NCI-H1417 (cell line): ENCODE measurements at places on chromosomes 1 and 21.

- no peak for DNase-seq
Observed at GRCh38 chr1:75083848-75084514, 50.2 kb upstream of the LHX8 start.

DNA sequence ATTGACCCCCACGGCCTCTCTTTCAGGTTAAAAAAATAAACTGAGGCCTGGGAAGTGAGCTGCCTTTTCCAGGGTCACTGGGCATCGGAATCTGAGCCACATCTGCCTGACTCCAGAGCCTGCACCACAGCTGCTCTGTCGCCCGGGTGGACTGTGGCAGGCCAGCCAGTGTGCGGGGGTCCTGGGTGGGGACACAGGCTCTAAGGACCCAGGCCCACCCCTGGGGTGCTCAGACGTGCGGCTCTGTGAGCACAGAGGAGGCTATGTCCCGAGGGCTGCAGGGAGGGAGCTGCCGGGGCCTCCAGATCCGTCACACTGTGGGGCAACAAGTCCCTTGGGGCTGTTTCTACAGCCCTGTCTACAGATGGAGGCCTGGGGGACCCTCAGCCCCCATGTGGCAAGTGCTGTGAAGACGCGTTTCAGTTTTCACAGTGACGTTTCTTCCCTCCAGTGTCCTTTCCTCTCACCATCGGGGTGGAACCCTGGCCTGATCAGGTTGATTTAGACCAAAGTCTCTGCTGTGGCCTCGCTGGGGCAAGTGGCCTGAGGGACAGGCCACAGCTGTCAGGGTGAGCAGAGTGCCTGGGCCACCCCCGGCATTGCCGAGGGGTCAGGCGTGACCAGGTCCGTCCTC, 39.2 kb upstream of the ACTRT2 start:
- DNase-seq = no peak

DNA sequence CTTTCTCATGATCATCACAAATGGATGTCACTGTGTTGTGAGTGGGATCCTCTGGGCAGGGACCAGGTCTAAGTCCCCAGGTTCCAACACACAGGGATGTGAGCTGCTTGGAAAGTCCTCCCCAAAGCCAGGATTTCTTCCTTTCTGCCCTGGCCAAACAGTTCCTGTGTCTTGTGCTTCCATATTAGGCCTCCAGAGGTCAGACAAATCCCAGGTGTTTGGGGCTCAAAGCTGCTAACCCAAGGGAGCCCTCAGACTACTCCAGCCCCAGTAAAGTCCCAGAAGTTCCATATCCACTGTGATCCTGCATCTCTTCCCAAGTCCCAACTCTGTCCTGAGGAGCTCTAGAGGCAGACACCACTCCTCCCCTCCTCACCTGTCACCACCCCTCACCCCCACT, 27.7 kb upstream of the MAGOH start:
- DNase-seq = peak; percentile 11

GRCh38 chr1:183310753-183311479, 107.3 kb downstream of the NMNAT2 start:
- DNase-seq = no peak

- DNase-seq = no peak
Observed at GRCh38 chr1:69697340-69697739, 129.6 kb downstream of the LRRC7 start.

- DNase-seq = no peak
Observed at GRCh38 chr1:14500041-14500440, 98.4 kb upstream of the KAZN start.

GRCh38 chr21:26967062-26967913, at the start of gene ADAMTS5:
Gene ADAMTS5 (minus strand): TSS chr21:26967088. CDS start chr21:26966391, 697 bp downstream.
- peak; percentile 68 for DNase-seq

- no peak for DNase-seq
Observed at GRCh38 chr1:159122005-159122621, 45.5 kb upstream of the AIM2 start.

GRCh38 chr1:229117664-229118300, 153.1 kb upstream of the RAB4A start:
- peak; percentile 49 for DNase-seq

- DNase-seq = no peak
Observed at GRCh38 chr1:222250376-222250775, 297.5 kb downstream of the HHIPL2 start.

DNA sequence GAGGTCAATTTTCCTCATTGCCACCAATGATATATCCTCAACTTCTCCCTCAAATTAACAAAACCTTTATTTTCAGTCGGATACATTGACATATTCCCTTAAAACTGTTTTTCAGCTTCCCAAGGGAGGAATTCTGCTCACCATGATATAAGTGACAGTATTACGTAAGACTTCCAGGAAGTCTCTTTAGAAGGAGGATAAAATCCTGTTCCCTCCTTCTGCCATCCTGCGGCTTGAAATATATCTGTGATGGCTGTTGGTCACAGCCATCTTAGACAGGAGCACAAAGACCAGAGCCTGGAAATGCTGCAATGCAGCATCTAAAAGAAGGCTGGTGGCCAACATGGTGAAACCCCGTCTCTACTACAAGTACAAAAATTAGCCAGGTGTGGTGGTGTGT, 270.4 kb downstream of the GPATCH2 start:
- no peak for DNase-seq

GRCh38 chr1:54490361-54491248, 57.4 kb upstream of the ACOT11 start:
- DNase-seq = no peak

GRCh38 chr1:90854397-90854924, 137.4 kb upstream of the BARHL2 start:
- no peak for DNase-seq

- DNase-seq = no peak
Observed at GRCh38 chr1:170027760-170028159, 46.7 kb downstream of the KIFAP3 start.

DNA sequence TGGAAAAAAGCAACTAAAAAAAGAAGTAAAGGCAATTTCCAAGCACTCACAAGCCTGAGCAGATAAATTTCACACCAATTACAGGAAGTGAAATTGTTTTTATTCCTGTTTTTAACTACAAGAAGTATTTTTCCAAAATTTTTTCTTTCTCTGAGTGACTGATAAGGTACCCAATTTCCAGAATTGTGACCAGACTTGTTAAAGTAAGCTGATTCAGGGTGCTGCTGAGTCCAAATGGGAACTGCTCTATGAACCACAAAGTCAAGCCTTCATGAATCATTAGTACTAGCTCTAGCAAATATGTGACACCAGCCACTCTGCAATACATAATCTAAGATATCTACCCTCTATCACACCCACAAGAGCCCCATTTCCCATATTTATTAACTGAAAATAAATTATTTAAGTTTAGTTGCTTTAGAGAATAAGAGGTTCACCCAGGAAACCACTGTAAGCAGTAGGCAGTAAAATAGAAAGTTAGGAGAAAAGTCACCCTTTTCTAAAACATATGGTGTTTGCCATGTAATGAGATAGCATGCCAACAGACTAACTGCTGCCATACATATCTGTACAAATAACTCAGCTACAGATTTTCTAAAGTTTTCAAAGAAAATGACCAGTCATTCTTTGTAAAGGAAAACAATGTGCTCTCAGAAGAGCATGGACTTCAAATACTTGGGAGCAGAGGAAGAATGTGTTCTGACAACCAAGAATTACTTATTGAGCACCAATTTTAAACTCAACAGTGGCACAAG, 43.1 kb upstream of the TNFSF18 start:
- no peak for DNase-seq

- DNase-seq = peak; percentile 17
Observed at GRCh38 chr1:170460414-170461155, 71.4 kb upstream of the GORAB start.

DNA sequence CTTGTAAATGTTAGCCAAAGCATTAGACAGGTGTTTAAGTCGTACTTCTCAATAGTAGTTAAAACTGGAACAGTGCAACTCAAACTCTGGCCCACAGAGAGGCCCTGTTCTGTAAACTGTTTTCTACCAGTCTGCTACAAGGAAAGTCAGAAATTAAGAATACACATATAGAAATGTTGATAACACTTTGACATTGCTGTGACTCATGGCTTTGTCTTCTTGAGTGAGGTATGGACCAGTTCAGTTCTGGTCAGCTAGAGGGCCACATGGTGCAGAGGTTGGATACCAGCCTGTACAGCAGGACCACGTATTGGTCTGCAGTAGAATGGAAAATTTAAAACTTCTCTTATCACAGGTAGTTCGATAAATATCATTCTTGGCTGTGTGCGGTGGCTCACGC, 22.3 kb downstream of the ZBTB8B start:
- no peak for DNase-seq

DNA sequence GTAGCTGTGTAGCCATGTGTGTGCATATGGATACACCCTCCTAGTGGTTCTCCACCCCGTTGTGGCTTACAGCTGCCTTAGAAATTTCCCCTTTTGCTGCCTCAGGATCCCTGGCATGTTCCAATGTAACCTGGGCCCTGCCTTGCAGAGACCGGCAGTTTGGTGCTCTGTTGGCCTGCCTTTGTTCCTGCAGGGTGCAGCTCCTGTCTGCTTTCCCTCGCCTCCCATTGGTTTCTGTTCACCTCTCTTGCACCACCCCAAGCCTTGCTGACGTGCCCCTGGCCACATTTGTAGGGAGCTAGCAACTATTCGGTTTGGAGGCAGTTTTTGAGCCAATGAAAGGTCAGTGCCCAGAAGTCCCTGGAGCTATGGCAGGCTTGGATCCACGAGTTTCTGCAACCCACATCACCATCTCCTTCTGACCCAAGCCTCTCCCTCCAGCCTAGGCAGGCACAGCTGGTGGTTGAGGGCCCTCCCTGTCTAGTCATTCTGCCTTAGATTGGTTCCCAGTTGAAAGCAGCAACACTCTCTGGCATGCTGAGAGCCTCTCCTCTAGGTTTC, 54.9 kb downstream of the MAB21L3 start:
- no peak for DNase-seq

GRCh38 chr1:82919837-82920236, 1079.1 kb downstream of the TTLL7 start:
- DNase-seq = no peak

DNA sequence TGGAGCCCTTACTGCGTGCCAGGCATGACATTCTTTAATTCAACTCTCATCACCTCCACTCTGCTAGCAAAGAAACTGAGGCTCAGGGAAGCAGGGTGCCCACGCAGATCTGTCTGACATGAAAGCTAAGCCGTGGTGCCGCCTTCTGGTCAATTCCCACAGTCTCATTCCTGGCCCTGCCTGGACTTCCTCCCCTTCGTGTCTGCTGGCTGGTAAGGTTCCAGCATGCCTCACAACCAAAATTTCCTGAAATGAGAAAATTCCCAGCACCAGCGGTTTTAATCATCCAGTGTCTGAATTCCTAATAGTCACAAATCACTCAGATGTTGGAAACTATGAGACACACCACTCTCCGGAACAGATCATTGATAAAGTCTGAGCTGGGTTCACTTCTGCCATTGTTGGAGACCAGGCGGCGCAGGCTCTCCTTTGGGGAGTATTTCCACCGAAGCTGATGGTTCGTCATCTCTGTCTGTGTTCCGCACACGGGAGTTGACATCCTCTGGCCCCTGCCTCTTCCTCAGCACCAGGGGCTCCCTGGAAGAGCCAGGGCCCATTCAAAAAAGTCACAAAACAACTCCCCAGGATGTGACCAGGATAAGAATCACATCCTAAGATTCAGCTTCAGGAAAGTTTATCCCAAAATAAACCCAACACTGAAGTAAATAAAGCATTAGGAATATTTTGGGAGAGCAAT, 167.7 kb downstream of the PLPP3 start:
- no peak for DNase-seq

- DNase-seq = peak; percentile 96
Observed at GRCh38 chr1:180988253-180988752, 34.4 kb downstream of the STX6 start.

DNA sequence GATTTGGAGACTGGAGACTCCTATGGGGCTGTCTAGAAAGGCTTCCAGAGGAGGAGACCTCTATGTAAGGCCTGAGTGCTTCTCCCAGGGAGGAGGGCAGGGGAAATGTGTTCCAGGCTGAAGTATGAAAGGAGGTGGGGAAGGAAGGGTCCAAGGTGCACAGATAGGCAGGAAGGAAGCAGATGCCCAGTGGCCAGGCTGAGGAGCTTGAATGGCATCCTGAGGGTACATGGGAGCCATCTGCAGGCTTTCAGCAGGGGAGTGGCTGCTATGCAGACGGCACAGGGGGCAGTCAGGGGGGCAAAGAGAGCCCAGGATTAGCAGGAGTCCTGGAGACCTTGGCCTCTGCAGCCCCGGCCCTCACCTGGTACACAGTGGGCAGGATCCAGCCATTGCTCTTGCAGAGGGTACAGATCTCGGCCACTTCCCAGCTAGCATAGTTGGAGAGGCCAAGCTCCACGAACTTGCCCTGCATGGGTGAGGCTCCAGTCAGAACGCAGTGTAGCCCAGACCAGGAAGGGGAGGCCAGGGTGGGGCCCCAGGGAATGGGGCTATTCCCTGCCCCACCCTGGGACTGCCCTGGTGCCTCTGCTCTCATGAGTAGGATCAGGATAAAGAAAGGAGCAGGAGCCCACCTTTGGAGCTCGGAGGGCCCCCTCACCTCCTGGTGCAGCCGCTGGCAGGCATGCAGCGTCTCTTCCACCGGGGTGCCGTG, 4.0 kb downstream of the AKR7A2 start:
- DNase-seq = no peak

DNA sequence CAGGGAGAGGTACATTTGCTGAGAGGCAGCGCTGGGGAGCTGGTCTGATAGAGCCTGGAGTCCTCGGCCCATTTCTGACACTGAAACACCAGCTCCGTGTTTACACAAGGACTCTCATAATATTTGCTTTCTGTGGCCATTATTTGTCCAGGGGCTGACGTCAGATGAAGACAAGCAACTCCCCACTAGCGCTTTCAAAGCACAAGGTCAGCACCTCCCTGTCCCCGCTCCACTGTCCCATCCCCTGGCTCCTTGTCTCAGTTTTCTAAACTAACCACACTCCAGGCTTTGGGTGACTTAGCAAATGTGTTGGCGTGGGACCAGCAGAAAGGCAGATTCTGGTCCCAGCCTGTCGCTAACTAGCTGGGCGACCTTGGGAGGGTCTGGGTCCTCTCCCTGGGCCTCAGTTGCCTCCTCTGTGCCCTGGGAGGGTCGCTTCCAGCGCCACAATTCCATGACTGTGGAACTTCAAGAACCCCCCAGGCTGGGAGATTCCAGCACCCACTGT, 37.4 kb upstream of the ZBTB40 start:
- peak; percentile 73 for DNase-seq

DNA sequence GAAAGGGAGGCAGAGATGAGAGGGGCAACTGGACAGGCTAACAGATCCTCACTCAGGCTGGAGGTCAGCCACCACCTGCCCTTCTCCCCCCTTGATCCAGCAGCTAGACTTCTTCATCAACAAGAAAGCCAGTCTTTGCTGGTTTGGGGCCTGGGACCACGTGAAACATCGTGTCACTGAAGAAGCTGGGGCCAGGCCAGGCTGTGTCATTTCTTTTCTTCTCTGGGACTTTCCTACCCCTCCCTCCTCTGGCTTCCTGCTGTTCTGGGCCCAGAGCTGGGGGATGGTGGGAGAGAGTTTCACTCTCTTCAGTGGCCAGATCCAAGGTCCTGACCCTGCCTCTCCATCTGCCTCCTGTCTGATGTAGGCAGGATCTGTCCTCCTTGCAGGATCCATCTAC, 18.1 kb upstream of the SLC26A9 start:
- no peak for DNase-seq

GRCh38 chr1:160046494-160047110, 14.8 kb upstream of the PIGM start:
- DNase-seq = peak; percentile 25

- DNase-seq = no peak
Observed at GRCh38 chr21:33355996-33356395, 31.2 kb downstream of the IFNAR1 start.

GRCh38 chr1:73593804-73594203, 604.2 kb downstream of the LRRIQ3 start:
- DNase-seq = no peak

GRCh38 chr1:53281133-53281532, 42.8 kb upstream of the MAGOH start:
- DNase-seq = peak; percentile 6

GRCh38 chr1:49106445-49106844, 329.8 kb upstream of the BEND5 start:
- DNase-seq = no peak
